Kidney epithelial cell (primary cell): ENCODE measurements at places on chromosomes 7 and 10.

- DNase-seq, result no peak
Measured at GRCh38 chr10:28986117-28986792, 302.6 kb upstream of the LYZL1 start.

DNA sequence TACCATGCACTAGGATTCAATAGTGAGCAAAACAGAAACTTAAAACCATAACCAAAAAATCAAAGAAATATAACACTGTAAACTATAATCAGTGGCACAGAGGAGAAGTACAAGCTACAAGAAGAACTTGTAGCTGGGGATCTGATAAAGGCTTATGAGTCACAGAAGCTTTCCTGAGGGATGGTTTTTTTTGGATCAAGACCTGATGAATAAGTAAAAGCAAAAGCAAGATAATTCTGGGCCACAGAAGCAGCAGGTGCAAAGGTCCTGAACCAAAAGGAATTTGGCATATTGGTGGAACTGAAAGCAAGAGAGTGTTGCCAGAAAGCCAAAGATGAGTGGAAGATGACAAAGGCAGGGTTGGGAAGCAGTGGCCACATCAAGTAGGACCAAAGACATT is 37.4 kb upstream of the BET1 start:
- DNase-seq, result no peak

DNA sequence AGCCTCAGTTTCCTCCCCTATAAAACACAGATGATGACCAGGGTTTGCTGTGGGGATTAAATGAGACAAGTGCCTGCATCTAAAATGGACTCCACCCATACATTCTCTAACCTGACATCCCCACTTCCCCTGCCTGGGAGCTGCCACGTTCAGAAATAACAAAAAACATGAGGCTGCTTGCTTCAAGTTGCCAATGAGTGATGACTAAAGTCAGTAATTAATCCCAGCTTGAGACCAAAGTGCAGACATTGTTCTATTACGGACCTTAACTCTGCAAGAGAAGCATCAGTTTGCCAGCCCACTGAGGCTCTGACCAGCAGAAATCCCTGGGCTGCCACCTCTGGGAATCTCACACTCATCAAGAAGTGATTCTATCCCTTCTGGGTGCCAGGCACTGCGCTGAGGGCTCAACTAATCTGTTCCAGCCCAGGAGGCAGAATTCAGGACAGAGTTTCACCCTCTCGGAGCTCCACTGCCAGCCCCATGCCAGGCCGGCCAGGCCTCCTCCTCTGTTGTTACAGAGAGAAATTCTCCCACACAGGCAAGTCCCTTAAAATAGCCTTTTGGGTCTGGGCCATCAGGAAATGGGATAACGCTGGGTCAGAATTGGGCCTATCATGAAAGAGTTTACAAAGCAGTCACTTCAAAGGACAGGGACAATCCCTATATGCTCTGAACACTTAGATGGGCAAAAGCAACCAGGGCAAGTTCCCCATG is 11.4 kb downstream of the SH3PXD2A start:
- DNase-seq, result no peak

GRCh38 chr7:142948603-142949002 is 9.3 kb downstream of the LLCFC1 start:
- DNase-seq, result no peak

- DNase-seq, result no peak
Measured at GRCh38 chr10:130061760-130062159, 48.9 kb downstream of the C10orf143 start.

- no peak for DNase-seq
Measured at GRCh38 chr10:86048973-86049372, 317.6 kb downstream of the GRID1 start.

DNA sequence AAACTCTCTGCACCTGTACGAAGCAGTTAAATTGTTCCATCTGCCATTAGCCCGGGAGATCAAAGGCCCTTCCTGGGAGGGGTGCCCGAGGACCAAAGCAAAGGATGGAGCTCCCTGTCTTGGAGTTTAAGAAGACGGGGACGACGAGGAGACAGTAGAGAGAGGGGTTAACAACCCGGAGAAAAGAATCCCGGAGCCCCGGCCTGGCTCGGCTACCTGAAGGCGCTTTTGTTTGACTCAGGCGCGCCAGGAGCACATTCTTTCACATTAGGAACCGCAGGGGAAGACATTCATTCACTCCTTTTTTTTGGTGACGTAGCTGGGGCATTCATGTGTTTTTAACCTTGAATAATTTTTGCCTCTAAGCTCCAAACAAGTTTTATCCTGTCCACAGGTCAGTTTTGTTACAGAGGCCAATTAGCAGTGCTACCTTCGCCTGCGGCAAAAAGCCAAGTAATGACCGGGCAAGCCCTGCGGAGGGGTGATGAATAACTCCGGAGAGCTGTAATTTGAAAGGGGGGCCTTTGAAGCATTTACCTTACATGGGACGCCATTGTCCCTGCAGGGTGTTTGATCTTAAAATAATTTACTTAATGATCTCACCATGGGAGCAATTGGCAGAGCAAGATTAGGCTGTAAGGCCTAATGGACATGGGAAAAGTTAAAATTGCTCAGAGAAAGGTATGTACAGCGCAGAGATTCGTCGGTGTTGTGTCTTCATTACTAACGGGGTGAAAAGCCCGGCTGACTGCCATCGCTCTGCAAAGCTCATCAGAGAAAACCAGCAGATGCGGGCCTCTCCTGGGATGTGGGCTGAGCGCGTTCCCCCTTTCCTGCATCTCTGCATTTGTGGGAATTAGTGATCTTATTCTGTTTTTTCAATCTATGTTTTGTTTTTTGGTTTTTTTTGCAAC is 258.0 kb upstream of the SP4 start:
- DNase-seq, result peak; percentile 7

DNA sequence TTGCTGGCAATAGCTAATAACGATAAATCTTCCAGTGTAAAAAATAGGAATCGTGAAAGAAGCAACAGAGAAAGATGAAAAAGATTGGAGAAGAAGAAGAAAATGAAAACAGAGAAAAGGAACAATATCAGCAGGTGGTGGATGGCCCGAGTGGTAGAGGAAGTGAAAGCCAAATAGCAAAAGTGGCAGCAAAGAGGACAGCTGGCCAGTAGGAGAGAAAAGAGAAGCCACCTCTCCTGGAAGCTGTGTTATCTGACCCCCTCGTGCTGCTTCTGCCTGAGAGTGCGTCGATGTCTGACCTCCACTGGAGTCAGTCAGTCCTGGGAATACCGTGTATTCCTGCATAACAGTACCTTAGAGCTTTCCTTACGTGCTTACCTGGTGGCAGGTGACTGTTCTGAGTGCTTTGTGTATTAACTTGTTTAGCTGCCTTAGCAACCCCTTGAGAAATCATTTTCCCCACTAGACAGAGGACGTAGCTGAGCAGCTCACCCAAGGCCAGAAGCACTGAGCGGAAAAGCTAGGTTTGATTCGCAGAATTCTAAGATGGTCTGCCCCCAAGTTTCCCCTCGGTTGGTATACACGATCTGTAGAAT is 88.3 kb downstream of the CHN2 start:
- no peak for DNase-seq

DNA sequence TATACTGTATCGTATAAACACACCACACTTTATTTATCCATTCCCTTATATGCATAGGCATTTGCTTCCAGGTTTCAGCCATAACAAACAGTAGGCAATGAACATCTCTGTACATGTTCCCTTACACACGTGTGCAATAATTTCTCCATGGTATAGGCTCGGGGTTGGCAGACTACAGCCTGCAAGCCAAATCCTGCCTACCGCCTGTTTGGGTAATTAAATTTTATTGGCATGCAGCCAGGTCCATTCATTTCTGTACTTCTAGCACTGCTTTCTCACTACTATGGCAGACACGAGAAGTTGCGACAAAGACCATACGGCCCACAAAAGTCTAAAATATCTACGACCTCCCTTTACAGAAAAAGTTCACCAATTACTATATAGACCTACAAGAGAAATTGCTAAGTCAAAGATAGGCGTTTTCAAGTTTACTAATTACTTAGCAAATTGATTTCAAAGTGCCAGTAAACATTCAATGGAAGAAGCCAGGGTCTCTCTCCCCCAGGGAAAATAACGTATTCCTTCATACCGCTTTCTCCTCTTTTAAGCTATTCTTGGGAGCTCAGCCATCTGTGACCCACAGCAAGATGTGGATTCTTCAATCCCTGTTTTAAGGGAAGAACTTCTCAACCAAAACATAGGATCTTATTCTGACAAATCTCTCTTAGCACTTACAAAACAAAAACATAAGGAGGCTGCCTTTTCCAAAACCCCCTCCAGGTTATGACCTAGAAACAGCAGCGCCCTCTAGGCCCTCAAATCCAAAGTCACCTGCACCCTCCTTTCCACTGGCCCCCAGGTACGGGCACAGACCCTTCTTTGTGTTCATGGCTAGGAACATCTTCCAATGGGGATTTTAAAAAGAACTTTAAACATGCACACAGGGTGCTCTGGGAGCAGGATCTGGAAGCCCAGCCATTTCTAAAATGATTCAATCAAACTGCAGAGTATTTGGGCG is 100.5 kb downstream of the FGFR2 start:
- no peak for DNase-seq

DNA sequence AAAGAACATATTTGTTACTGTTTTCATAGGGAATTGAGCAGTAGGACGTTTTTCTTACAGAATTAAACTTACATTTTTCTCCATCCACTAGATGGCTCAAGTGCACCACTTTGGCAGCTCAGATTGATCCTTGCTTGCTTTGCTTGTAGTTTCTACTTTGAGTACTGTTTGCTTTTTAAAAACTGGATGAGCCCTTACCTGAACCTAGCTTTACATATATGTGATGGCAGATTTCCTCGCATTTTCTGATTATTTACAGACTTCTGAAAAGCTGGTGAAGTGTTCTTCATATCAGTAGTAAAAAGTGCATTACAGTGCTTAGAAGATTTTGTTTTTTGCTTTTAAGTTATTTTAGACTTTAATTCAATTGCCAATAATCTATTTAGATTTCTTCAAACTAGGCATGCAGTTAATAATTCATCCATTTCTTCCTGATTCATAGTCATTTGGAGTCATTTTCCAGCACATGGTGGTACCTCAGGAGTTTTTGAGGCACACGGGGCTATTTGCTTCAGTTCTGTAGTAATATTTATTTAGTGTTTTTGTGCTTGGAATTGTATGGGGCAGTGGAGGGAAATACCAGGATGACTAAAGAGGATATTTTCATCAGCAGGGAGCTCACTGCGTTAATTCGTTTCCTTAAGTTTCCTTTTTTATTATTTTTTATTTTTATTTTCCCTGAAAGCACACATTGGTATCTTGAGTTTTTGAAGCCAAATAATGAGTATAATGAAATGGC is 57.3 kb downstream of the MAPK8 start:
- DNase-seq, result peak; percentile 43

DNA sequence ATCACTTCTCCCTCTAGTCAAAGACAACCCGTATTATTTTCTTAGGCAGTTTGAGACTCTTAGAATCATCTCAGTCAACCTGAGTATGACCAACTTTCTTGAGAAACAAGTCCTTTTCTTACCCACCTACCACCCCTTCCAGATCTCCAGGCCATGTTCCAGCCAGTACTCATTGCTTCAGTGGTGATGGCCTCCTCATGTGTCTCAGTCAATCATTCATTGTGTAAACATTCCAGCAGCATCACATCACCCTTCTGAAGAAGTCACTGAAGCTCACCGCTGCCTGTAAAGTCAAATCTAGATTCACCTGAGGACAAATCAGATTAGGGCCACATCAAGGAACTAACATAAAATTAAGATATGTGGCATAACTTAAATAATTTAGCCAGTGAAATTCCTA is 467.2 kb upstream of the NRP1 start:
- DNase-seq, result peak; percentile 86

DNA sequence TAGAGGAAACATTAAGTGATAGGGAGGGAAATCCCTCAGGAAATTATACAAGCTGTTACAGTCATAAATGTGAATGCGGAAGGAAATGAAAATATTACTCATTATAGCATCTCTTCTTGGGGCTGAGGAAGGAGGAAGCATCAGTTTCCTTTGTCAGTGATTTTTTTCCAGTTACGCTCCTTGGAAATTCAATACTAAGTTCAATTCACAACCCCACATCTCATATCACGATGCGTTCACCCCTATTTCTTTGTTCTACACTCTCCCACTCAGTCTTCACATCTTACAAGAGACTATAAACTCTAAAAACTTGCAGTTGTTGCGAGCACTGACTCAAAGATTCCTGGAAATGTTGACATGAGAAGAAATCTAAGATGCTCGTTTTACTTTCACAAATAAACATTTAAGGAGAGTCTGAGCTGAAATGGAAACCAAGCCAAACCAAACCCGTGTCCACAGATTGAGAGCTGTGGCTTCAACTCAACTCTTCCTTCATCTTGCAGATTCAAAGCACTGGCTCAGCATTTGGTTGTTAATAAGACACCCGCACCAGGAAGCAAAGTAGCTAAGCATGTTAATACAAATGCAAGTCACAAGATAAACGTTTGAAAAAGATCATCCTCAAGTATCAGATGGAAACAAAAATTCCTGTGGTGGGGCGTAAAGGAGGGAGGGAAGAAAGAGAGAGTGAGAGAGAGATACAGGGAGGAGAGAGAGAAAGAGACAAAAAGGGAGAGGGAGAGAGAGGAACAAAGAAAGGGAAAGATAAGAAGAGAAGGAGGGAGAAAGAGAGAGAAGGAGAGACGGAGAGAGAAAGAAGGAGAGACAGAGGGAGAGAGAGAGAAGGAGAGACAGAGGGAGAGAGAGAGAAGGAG is 150.0 kb upstream of the RSU1 start:
- DNase-seq, result no peak

DNA sequence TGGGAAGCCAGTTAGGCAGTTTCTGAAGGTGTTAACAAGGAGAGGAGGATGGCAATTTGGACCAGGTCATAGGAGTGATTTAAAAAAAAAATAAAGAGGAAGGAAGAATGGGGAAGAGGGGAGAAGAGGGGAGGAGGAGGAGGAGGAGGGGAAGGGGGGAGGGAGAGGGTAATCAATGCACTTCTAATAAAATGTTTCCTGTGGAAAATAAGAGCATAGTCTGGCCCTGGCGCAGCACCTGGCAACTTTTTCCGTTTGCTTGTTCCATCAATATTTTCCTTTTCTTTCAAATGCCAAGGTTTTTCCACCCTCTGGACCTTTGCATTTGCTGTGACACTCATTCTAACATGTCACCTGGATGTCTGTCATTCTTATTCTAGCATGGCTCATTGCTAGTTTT is 308.2 kb downstream of the PPP1R3A start:
- no peak for DNase-seq

- no peak for DNase-seq
Measured at GRCh38 chr10:71893258-71893815, 42.3 kb upstream of the PSAP start.

DNA sequence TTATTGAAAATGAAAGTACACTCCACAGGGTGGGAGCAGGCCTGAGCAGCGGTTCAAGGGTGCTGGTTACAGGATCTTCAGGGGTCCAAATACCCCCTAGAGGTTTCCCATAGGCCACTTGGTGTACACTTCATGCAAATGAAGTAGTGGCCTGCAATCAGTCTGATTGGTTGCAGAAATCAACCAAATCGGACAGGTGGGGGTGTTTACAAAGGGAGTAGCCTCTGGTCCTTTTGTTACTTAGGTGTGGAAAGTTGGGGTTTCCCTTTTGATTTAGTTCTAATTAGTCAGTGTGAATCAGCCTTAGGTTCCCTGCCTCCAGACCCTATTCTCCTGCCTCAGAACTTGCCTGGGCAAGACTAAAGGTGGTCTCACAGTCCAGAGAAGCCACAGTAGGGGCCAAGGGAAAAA is 49.6 kb downstream of the SYPL1 start:
- DNase-seq, result no peak
